ENCODE measurements at places on chromosomes 1 and 21.

DNA sequence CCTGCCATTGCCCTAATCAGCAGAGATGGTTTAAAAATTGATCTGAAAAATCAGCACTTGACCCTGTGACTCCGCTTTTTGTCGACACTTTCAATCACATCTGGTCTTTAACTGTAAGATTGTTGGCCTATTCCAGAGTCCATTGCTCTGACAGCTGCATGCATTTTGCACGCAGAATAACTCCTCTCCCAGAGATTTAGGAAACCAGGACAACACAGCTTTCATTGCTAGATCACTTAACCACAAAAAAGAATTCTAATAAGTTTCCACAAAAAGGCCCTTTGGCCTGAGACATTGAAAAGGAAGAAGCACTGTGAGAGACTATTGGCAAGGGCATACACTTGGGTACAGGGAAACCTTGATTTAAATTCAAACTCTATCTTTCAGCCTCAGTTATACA lies 373.1 kb downstream of the TGFB2 start:
- DNase-seq, result no peak

GRCh38 chr1:176049582-176049981 lies 157.5 kb downstream of the COP1 start:
- DNase-seq, result no peak

GRCh38 chr1:240652549-240652948 lies 40.6 kb upstream of the GREM2 start:
- no peak for DNase-seq

DNA sequence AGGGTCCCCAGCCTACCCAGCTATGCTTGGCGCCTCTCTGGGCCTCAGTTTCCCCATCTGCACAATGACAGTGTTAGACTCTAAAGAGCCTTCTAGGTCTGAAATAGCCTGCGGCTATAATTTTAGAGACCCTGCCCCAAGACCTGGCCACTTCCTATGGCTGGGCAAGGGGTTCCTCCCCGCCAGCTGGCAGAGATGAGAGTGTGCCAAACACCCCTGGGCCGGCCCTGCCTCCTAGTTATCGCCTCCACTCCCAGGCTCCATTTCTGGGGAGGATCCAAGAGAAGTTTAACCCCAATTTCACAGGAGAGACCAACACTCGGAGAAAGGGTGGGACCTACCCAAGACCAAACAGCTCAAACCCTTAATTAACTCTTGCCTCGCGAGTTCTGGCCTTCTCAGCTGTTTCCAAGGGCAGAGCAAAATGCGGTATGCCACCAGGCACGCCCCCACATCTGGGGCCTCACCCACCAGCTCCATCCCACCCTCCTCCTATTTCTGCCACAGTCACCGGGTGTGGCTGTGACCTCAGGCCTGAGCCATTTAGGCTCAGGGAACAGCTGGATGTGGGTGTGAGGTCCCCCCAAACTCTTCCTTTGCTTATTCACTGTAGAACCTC lies 35.7 kb downstream of the TTC39A start:
- DNase-seq, result no peak

DNA sequence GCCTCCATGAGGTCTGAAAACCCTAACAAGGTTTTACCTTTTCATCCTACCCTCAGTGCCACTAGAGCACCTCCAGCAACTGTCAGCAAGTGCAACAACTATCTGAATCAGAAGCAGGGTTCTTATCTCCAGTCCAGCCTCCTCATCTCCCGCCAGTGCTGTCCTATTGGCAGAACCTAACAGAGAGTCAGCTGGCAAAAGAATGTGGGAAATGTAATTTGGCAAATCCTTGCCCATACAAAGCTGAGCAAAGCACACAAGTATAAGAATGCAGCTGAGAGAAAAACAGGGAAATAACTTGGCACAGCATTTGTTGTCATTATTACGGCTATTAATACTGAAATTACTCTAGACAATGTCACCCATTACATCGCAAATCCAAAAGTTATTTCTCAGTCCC lies 124.2 kb downstream of the ATP6V1G3 start:
- DNase-seq, result no peak

DNA sequence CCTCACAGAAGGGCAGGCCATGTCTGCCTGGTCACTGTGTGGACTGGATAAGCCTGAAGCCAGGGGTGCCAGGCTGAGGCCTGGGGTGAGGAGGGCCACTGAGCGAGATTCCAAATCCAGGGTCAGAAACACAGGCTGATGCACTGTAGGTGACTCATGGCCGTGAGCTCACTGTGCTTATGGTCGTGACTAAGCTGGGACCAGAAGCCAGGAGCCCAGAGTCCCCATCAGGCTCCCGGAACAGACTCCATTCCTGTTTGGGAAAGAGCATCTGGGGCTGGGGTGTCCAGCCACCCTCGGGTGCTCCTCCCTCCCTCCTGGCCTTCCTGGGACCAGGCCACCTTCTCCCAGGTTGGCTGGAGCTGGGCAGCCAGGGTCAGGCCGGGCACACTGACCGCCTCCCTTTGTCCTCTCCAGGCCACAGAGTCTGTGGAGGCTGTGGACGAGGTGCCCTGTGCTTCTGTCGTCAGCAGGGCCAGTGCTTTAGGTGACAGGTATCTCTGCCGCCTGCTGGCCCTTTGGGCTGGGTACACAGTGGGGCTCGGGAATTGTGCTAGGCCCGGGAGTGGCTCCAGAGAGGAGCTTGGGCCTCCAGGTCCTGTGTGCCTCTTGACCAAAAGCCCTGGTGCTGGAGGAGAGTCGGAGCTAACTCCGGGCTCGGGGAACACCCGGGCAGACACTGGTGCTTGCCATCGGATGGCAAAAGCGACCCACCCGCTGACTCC lies 36.7 kb downstream of the AJAP1 start:
- DNase-seq, result no peak

GRCh38 chr1:221230605-221231004 lies 351.4 kb downstream of the HLX start:
- DNase-seq, result no peak

DNA sequence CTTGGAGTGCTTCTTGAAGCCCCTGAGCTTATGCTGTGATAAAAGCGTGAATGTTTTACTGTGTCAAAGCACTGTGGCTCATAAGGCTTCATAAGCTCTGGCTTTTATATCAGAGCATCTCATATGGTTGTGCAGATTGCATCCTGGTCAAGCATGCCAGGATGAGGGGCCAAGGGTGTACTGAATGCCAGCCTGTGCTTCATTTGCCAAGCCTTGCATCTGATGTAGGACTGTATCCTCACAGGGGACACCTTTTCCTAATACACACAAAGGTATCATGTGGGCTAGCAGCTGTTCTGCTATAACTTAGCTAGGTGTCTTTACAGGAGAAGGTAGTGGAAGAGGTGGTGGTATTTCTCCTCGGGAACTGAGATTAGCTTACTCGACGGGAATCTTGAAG lies 134.7 kb downstream of the ST6GALNAC3 start:
- DNase-seq, result no peak
